Posterior cingulate gyrus (tissue), 11 donors: ENCODE measurements at places on chromosomes 13 and 19.

DNA sequence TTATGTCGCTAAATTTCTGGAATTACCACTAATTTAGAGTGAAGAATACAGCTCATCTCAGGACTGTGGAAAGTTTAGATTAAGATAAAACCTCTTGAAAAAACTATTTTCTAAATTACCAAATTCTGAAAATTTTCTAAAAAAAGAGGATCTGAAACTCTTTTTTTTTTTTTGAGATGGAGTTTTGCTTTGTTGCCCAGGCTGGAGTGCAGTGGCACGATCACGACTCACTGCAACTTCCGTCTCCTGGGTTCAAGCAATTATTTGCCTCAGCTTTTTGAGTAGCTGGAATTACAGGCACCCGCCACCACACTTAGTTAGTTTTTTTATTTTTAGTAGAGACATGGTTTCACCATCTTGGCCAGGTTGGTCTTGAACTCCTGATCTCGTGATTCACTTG lies 16.6 kb upstream of the ZNF253 start:
- DNase-seq, result no peak

- no peak for DNase-seq
These were observed 46.8 kb downstream of the ARHGEF7 start for GRCh38 chr13:111161601-111162600.

DNA sequence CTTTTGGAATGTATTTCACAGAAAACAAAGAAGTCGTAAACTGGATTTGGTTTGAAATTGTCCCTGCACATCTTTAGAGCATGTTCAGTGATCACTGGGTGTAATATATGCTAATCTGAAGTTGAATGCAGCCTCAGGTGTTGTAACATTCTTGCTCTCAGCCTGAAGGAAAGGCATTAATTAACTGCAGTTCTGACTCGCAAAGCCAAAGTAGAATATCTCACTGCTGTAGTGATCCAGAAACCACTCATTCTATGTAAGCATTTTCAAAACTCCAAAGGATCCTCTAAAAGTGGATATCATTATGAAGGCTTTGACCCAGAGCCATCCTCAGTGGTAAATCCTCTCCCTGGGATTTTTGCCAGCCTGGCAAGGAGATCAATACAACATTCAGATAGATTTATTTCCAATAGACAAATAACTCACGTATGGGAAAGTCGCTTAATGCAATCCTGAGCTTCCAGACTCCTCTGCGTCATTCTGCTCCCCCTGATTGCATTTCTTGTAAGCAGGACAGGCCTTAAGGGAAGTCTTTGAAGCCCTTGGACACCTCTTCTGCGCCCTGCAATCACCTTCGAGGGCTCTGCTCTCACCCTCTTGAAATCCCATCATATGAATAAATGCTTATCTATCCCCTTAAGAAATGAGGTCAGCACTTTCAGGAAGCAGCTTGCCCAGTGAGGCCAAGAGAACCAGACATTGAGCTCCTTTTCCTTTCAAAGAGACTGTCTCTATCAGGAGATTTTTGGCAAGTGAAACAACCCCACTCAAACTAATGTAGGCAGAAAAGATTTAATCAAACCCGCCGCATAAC lies 301.7 kb upstream of the NBEA start:
- no peak for DNase-seq

DNA sequence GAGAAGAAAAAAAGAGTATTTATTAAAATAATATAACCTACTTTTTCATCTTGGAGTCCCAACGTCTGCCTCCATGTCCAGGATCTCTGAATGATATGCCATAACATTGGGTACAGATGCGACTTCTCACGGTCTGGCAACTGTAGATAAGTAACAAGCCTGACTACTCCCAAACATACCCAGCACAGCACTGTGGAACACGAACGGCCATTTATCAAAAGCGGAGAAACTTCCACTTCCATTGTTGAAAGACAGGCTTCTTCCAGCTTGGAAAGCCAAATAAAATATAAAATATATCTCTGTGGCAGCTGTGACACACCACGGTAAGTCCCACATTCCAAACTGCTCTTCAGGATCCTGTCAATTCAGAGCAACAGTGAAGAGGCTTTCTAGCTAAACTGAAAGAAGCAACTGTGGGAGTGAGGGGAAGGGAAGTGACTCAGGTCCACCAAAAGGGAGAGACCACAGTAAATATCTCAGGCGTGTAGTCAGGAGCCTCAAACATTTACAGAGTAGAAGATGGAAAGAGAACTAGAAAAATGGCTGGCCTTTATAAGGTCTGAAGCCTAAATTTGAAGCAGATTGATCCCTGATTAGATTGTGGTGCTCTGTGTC lies 331.7 kb downstream of the LIG4 start:
- DNase-seq, result no peak
